ENCODE measurements at places on chromosomes 16 and 17.

- DNase-seq, result peak; percentile 85
These were observed 3.5 kb downstream of the CTRB1 start for GRCh38 chr16:75222271-75222783.

DNA sequence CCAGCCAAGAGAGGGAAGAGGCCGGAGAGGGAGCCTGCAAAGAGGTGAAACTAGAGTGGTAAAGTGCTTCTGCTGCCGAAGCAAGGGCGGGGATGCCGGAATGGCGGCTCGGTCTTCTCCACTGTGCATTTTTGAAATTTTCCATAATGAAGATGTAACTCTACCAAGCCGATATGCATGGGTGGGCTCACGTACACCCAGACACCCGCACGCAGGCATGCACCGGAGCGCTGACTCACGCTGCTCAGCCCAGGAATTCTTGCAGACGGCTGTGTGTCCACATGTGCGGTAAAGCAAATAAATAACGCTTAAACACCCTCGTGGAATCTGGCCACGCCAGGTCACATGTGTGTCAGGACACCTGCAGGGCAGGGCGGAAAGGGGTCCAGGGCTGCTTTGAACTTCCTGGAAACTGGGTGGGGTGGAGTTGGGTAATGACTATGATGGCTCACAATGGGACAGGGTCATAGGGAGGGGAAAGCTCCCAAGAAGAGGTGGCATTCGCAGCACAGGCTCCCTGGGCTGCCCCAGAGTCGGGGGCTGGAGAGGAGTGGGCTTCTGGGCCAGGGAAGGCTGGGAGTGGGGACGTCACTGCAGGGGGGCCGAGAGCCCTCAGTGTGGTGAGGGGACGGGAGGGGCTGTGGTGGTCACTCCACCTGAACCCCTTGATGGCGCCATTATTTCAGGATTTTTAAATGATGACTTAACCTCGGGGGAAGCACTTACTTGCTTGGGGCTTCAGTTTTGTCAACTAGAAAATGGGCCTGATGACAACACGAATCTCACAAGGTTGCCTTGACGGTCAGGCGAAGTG lies 265.5 kb downstream of the PARN start:
- DNase-seq, result no peak

DNA sequence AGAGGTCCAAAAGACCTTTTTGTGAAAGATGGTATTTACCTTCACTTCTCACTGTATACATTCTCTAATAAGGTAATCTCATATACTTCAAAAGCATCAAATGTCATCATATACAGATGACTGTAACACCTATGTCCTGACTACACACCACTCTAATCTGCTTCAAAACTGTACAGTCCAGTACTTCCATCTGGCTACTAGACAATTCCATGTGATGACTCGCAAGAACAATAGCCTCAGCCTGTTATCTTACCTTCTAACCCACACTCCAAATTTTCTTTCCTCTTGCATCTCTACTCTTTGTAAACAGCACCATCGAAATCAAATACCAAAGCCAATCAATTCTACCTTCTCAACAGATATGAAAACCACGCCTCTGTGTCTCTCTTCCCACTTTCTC lies 24.1 kb downstream of the MYO1D start:
- DNase-seq, result no peak

DNA sequence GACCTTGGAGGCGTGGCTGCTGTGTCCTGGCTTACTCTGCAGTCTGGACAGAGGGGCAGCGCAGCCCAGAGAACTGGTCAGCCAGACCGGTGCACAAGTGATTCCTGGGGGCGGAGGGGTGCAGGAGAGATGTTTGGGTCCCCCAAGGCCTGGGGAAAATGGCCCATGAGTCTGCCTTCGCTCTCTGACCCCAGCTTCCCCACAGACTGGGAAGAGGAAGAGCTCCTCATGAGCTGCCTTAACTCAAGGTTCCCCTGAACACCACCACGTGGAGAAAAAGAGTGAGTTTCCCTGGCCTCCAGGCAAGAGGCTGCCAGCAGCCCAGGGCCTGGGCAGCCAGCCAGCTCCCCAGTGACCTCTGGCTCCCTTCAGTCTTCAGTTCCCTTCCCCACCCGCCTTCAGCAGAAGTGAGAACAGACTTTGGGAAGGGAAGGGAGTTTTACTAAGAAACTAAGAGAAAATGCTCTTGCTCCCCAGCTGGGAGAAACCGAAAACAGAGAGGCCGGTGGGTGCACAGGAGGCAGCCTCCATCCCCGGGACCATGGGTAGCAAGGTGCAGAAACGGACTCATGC lies 2.0 kb upstream of the C17orf99 start:
- DNase-seq, result peak; percentile 87
